Germinal center (tissue), 1 donor: ENCODE measurements at places on chromosomes 13 and 19.

- DNase-seq: no peak
Measured at GRCh38 chr13:48496271-48497161, 36.4 kb downstream of the RCBTB2 start.

GRCh38 chr19:2700660-2701360 is 1.7 kb downstream of the GNG7 start:
- DNase-seq: no peak

DNA sequence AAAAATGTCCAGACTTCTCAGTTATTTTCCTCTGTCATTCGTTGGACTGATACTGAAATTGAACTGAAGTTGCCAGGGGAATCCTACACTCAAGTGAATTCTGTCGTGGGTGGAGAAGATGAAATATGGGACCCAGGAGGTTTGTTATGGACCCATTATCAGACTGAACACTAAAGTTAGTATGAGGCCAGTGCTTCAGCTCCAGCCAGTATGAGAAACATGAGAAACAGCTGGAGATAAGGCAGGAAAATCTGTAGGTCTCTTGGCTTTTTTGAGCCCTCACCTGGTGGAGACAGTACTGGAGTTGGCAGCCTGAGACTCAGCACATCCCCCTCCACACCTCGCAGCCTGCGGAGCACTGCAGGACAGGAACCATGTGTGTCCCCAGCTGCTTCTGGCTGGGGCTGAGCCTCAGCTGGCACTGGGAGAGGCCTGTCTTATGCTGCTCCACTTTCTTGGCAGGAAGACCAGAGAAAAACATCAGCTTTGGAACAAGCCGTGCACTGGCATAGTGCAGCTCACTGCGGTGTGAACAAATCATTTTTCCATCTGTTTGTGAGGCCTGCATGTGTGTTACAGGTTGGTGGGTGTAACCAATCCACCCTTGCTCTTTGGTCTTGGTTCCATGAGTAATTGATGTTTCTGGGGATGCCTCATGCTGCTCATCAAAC is 641.0 kb downstream of the FGF9 start:
- no peak for DNase-seq

DNA sequence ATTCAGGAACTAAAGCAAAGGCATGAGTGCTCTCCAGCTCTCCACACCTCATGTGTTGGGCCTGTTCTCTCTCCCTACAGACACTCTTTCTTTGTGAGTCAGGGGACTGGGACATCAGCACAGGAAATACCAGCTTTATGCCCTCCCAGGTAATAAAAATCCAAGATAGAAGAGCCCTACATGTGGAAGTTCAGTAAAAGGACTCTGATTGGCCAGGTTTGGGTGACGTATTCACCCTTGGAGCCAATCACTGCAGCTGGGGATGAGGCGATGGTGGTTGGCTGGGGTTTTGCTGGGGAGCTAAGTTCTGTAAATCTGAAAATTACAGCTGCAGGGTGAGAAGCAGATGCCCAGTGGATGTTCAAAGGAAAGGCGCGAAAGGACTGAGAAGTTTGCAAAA is 32.5 kb downstream of the CCDC70 start:
- DNase-seq: no peak

DNA sequence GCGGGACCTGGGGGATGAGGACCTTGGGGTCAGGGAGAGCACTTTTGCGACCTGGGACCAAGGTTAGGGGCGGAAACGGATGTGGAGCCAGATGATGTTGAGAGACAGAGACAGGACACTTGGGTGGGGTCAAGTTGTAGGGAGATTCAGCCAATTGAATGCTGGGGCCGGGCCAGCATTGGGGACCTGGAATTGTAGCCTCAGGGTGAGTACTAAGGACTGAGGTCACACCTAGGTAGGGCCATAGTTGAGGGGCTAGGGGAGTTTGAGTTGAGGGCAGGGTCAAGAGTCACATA is 1.2 kb downstream of the ALKBH7 start:
- no peak for DNase-seq

GRCh38 chr13:26707122-26708006 is 53.2 kb downstream of the GPR12 start:
- DNase-seq: peak; percentile 32

GRCh38 chr13:53054569-53054968 is 26.0 kb downstream of the OLFM4 start:
- no peak for DNase-seq

GRCh38 chr19:5074407-5074806 is 105.5 kb downstream of the KDM4B start:
- peak; percentile 17 for DNase-seq

DNA sequence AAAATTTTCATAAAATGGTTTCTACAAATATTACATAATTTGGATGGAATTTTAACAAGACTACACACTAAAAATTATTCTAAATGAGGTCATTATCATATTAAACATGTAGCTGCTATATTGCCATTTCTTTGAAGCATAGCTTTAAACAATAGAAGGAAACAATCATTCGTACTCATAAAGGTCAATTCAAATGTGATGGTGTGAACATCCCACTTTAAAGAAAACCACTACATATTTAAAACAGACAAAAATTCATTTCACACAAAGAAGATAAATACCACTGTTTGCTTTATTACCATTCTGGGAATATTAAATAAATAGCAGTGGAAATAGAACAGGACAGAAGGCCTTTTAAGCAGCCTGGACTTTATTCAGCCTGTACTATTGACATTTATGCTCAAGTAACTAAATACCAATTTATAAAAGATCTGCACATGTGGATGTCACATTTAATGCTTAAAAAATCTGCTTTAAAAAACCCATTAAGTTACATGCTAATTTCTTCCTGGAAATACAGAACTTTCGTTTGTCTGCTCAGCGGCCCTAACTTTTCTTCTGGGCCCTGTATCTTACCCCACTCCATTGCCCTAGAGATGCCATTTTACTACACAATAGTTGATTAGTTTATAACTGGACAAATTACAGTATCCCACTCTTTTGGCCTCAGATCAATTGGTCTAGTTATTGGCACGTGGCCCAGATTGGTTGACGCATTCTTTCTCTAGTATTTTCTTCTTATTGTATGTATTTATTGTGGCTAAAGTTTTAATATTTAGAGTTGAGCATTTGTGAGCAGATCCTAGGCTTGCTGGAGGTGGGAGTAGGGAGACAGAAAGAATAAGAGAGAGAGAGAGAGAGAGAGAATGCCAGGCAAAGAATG is 215.1 kb upstream of the SPRY2 start:
- DNase-seq: no peak

DNA sequence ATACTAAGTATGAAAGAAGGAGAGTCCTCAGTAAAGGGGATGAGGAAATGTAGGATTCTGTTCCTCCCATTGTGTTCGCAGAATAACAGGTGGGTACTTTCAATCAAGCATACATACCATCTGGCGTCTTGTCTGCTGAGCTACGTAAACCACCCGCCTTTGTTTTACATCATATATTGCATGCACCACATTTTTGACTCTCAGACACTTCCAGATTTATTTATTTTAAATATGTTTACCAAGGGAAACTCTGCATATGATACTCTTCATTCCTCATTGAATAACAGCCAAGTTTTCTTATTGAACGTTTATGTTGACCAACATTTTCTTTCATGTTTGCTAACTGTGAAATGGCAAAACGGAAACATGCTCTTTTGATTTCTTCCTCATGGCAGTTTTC is 174.1 kb downstream of the FGF14 start:
- no peak for DNase-seq

DNA sequence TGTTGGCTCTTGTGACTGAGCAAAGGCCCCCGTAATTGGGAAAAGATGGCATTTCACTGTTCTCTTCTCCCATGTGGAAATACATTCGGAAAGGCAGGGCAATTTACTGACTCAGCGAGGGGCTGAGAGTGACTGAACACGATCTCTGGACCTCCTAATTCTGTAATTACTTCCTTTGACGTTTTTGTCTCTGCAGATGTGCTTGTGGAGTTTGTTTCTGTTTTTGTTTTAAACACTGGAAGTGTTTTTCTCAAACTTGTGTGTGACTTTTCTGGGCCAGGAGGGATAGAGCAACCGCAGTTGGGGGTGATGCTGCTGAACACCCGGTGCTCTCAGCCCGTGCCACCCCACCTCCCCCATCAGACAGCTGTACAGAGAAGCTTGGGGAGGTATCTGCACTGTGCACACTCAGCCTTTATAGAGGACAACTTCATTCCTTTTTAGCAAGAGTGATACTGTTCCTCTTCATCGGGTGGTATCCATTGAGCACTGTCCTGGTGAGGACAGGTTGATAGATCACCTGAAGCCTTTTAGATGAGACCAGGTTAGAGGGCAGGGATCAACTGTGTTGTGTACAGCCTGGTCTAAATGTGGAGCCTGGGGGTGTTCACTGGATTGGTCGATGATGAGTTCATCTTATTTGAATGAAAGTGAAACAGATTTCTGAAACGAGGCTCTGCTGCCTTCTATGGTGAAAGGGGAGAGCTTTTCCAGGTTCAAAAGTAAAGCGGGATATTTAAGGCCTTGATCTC is 117.4 kb downstream of the ESD start:
- DNase-seq: peak; percentile 58

DNA sequence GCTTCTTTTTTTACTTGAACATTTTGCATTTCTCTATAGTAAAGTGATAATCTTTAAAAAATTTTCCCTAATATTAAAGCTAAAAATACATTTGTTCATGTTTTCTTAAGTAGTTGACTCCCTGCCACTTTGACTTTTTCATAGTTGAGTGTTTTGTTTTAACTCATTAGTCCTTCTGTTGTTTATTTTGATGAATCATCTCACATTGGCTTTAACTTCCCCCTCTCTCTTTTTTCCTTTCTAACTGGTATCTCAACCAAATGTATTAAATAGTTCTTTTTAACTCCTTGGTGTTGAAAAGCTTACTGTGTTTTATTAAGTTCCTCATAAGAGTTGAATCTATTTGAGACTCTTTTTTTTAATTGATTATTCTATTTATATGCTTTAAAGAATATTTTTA is 2.8 kb downstream of the TNFSF13B start:
- DNase-seq: no peak

- DNase-seq: no peak
Measured at GRCh38 chr13:96999091-96999490, 4.8 kb upstream of the OXGR1 start.

- no peak for DNase-seq
Measured at GRCh38 chr13:28349371-28349770, 145.6 kb downstream of the FLT1 start.

- DNase-seq: no peak
Measured at GRCh38 chr13:76330761-76331160, 555.4 kb downstream of the KCTD12 start.

- no peak for DNase-seq
Measured at GRCh38 chr13:100491164-100491842, 97.3 kb downstream of the GGACT start.

- no peak for DNase-seq
Measured at GRCh38 chr13:75723901-75724300, 87.8 kb downstream of the LMO7 start.

DNA sequence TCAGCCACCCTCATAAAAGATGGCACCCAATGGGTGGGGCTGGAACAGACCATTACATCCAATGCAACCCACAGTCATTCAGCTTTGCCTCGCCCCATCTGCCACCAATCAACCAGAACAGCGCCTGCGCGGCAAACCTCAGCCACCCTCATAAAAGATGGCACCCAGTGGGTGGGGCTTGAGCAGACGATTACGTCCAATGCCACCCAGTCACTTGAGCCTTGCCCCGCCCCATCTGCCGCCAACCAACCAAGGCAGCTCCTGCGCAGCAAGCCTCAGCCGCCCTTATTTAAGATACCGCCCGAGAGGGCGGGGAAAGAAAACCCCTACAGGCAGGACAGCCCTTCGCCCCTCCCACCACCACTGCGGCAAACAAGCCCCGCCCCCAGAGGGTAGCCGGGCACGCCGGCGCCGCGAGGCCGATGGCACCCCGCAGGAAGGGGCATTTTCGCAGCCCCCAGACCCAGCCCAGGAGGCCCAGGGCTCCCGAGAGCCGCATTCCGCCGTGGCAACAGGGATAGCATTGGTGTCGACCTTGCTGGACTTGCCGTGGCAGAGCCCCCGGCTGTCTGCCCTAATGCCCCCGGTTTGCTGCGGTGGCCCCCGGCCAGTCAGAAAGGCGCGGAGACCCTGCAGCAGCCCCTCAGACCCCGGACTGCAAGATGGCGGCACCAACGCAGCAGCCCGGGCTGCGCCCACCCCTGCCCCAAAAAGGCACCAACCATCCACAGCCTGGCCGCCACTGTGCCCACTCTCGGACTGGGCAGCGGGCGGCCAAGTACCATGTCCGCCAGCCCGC is 675 bp downstream of the PEG3 start:
- DNase-seq: peak; percentile 21

DNA sequence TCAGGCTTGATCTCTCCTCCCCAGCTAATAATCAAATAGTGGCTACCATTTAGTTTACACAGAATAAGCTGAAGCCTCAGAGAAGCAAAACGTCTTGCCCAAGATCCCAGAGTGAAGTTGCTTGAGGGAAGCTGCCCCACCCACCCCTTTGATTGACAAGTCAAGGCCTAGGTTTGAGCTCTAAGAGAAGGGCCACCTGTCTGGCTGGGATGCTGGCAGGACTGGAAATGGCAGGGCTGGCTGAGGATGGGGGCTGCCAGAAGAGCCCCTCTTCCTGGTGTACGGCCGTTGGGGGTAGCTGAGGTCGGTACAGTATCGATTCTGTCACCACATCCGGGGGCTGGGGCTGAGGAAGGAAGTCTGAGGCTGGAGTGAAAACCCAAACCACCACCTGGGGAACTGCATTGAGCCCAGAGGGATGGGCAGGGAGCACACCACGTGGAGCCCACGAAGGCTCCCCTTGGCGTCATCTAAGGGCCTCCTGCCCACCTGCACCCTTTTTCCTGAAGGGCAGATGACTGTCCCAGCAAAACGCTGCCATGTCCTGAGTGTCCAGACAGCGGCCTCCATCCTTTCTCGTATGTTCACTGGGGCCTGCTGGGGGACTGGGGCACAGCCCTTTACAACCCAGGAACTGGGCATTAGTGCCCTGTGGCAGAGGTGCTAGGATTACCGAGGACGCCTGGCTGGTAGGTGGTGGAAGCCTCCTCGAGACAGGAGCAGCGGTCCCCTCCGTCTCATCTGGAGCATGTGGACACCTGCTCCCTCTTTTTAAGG is 1.4 kb upstream of the PRKD2 start:
- DNase-seq: peak; percentile 68

DNA sequence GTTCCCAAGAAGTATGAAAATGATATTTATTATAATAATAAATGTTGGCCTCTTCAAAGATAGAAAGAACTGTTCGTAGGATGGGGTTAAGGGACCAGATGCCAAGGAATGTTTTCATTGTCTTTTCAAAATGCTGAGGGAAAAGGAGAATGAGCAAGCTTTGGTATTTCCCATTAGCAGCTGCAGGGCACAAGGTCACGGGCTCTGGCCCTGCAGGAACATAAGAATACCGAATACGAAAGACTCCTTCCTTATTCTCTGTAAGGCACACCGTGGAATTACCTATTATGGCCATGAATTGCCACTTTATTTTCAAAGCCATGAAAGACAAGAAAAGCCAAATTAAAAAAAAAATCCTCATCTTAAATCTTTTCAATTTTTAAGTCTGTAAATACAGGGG is 49.6 kb upstream of the OLFM4 start:
- DNase-seq: no peak

DNA sequence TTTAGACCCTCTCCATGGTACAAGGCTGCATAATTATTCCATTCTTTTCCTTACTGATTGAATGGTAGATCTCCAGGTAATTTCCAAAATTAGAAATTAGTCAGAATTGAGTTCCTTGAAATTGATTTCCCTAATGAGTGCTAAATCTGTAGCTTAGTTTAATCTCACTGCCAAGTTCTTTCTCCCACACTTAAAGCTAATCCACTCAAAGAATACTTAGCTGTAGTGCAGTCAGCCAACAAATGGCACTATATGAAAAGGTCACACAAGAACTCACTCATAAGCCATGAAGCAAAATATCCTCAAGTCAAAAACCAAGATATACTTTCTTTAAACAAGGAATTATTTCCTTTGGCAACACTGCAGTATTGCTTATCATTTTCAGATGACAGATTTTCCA is 62.0 kb downstream of the XPO4 start:
- DNase-seq: no peak

- DNase-seq: peak; percentile 27
Measured at GRCh38 chr19:33175886-33176669, 18.1 kb upstream of the LRP3 start.
